ENCODE measurements at places on chromosomes 13 and 19.
A peak's percentile ranks its signal among the peaks of the same experiment; 100 is the strongest.

DNA sequence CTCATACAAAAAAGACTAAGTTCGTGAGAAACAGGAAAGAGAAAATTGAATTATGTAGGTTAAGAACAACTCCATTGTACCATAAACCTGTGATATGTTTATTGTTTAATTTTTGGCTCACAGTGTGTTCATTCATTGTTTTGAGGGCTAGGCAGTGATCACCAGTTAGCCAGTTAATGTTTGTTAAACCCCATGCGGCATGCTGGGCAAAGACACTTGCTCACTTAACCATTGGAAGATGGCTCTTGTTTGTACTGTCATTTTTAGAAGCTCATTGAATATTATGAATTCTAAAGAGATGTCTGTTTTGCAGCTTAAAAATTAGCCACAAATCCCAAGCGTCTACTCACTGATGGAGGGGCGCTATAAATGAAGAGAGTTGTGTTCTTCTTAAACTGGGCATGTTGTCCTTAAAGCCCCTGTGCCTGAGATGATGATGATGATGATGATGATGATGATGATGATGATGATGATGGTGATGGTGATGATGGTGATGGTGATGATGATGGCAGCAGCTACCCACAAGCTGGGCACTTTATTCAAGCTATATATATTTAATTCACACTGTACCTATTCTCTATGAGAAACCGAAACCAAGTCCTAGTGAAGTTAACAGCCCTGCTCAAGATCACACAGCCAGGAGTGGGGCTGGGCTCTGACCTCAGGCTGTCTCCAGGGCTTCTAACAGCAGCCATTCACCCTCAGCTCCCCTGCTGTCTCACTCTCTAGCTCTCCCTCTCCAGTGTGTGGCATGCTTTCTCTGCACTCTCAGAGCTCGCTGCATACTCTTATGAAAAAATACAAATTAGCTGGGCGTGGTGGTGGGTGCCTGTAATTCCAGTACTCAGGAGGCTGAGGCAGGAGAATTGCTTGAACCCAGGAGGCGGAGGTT, 169.1 kb downstream of the SHISA2 start:
- no peak for DNase-seq

DNA sequence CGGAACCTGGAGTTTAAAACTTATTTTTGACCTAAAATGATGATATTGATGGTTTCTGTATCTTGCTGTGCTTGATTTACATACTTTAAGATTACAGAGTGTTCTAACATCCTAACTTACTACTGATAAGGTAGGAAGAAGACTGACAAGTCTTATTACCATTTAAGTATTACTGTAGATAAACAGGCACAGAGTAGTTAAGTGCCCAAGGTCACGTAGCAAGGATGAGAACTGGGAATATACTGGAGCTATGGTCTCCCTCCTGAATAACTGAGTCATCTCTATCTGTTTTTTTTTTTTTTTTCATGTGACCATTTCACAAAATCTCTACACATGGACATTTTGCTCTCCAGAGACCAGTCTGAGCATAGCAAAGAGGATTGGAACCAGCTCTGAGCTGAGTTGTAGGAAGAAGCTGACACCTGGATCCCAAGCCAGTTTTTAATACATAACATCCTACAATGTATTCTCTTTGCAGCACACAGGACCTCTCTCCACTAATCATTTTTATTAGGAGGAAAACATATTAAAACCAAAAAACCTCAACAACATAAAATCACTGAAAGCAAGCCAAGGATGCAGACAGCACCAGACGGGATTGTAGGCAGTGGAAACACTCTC, 173.5 kb downstream of the DNAJC15 start:
- DNase-seq = no peak

DNA sequence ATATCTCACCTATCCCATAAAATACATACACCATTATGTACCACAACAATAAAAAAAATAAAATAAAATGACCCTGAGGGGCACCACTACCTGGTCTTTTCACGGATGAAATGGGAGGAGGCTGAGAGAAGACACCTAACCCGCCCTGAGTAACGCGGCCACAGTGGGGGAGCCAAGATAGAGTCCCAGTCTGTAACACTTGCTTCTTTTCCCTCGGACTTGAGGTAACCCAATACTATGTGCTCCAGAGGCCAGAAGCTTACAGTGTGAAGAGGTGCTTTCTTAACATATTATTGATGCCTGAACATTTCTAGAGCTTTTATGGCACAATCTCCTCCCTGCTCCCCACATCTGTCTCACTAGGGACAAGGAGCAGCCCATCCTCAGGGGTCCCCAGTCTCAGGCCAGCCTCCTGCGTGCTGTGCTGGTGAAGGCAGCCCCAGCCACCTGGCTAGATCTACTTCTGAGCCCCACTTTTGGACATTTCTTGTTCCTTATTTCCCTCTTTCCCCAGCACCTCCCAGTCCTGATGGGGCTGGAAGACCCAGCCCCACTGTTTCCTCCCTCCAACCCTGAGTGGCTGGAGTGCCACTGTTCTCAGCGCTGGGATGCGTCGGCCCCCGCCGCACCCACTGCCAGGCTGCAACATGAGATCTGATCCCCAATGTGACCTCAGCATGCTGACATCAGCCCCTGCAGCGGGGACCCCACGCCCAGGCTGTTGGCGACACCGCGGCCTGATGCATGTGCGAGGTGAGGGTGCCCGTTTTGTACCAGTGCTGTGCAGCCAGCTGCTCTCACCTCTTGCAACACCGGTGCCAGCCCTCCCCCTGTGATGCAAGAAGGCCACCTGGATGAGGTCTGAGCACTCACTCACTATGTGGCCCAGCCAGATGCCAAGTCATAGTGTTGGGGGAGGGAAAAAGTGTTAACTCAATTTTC, 143.3 kb downstream of the DCLK1 start:
- DNase-seq = no peak

GRCh38 chr19:4016903-4017638, 9.5 kb downstream of the PIAS4 start:
- no peak for DNase-seq

- DNase-seq = no peak
Measured at GRCh38 chr13:76974618-76974975, 17.3 kb upstream of the CLN5 start.

DNA sequence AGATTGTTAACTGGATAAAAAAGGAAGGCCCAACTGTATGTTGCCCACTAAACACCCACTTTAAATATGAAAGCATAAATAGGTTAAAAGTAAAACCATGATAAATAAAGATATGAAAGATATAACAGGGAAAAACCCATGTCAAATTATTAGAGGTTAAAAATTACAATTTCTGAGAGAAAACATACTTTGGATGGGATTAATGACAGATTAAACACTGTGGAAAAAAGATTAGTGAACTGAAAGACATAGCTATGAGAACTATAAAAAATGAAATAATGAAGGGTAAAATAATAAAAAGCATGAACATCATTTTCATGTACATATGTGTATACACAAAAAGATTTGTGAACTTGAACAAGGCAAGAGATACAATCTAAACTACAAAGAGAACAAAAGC, 2.2 kb upstream of the ZNF577 start:
- no peak for DNase-seq

- DNase-seq = no peak
Measured at GRCh38 chr13:109447667-109448066, 338.7 kb downstream of the IRS2 start.

DNA sequence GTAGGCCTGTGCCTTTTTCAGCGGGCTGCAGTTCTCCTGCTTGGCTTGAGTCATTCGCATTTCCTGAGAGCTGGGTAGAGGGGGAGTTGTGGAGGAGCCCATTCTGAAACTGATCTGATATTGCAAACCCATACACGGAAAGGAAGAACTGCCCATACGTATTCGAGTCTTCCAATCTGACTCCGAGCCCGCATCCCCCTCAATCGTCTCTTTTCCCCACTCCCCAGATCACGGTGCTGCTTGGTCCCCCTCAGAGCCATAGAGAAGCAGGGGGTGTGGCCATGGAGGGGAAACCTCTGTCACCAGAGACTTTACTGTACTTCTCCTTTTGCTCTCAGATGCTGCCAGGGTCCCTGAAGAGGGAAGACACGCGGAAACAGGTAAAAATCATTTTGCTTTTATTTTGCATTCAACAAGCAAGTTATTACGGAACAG, at the start of gene CD22:
CD22 (plus strand) TSS at position 337 of the 435 bp plus-strand sequence. CDS start 2,854 bp downstream, outside the sequence.
- no peak for DNase-seq

GRCh38 chr13:30148786-30149185, 158.6 kb downstream of the KATNAL1 start:
- DNase-seq = no peak

- DNase-seq = no peak
Measured at GRCh38 chr13:21202767-21203531, 26.5 kb downstream of the MRPL57 start.

- DNase-seq = no peak
Measured at GRCh38 chr13:26600343-26600742, 42.9 kb downstream of the WASF3 start.

DNA sequence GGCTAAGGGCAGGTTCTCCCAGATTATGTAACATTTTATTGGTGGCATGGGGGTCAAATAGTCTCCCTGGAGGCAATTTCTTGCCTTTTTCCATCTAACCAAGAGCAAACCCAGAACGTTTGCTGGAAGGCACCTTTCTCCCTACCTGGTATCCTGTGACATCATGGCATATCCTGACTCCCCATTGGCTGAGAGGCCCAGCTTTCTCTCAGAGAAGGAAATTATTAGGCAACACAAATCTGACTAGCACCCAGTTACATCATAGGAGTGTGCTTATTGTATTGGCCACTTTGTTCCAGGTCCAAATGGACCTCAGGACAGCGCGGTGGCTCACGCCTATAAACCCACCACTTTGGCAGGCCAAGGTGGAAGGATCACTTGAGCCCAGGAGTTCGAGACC, 13.0 kb downstream of the NTN5 start:
- DNase-seq = no peak

DNA sequence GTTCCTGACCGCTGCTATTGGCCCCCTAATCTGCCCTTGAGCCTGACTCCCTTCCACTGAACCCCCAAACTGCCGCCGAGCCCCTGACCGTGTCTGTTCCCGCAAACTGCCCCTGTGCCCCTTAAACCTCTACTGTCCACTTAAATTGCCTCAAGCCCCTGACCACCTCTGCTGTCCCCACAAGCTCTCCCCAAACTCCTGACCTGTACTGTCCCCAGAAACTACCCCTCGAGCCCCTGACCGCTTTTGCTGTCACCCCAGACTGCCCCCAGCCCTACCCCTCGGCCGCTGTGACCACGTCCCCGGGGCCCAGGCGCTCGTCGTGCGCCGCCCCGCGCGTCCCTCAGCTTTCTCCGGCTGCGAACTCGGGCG, 382 bp downstream of the ZNF77 start:
- DNase-seq = no peak

GRCh38 chr13:19633479-19634255, at the start of gene MPHOSPH8:
Gene MPHOSPH8, plus strand, starts transcription at chr13:19633659. Its CDS starts 90 bp downstream, at chr13:19633749.
- peak; percentile 69 for DNase-seq

- no peak for DNase-seq
Measured at GRCh38 chr13:29817604-29818378, 32.6 kb downstream of the UBL3 start.

DNA sequence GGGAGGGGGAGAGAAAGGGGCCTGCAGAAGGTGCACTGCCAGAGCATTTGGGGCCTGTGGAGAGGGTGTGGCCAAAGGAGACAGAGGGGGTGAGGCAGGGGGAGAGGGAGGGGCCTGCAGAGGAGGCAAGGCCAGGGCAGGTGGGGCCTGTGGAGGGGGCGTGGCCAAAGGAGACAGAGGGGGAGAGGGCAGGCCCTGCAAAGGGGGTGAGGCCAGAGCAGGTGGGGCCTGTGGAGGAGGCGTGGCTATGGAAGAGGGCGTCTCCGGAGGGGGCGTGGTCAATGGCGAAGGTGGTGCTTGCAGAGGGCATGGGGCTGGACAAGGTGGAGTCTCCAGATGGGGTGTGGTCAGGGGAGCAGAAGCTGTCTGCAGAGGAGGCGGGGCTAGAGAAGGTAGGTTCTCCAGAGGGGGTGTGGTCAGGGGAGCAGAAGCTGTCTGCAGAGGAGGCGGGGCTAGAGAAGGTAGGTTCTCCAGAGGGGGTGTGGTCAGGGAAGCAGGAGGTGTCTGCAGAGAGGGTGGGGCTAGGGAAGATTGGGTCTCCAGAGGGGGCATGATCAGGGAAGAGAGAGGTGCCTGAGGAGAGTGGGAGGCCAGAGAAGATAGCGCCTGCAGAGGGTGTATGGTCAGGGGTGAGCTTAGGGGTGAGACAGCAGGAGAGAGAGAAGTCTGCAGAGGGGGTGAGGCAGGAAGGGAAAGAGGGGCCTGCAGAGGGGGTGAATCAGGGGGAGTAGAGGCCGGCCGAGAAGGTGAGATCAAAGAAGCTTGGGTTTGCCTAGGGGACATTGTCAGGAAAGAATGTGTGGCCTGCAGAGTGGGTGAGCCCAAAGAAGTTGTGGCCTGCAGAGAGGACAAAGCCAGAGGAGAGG, 3.4 kb downstream of the PRR36 start:
- DNase-seq = no peak

- no peak for DNase-seq
Measured at GRCh38 chr13:37715606-37716015, 117.0 kb upstream of the POSTN start.

- DNase-seq = no peak
Measured at GRCh38 chr13:51927129-51927528, 65.4 kb downstream of the CCDC70 start.

- DNase-seq = no peak
Measured at GRCh38 chr19:2820112-2820702, 539 bp downstream of the ZNF554 start.

- DNase-seq = no peak
Measured at GRCh38 chr19:33649627-33650305, 28.0 kb downstream of the CHST8 start.

DNA sequence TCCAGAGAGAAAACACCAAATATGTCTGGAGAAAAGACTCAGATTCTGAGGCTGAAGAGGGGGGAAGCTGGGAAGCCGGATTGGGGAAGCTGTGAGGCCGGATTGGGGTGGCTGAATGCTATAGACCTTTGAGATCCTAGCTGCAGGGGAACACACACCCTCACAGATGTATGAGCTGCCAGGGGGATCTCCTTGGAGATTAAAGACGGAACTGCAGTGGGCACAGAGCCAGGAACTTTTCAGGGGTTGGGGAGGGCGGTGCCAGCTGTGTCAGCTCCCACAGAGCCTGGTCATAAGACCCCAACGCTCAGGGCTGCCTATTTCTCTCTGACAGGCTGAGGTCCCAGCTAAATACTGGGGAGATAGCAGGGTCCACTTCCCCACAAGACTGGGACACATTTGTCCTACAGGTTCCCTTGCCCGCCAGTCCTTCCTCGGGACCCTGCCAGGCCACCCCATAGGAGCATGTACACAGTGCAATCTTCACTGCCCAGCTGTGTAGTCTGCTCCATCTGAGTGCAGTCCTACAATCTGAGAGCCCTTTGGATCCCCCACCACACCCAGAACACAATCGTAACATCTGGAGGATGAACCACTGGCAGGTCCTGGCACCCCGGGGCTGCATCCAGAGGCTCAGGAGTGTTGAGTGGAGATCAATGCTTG, 1893.9 kb downstream of the PCDH9 start:
- DNase-seq = no peak

GRCh38 chr19:35514282-35514809, 897 bp upstream of the DMKN start:
- no peak for DNase-seq
